ENCODE measurements at places on chromosomes 2 and 18.

DNA sequence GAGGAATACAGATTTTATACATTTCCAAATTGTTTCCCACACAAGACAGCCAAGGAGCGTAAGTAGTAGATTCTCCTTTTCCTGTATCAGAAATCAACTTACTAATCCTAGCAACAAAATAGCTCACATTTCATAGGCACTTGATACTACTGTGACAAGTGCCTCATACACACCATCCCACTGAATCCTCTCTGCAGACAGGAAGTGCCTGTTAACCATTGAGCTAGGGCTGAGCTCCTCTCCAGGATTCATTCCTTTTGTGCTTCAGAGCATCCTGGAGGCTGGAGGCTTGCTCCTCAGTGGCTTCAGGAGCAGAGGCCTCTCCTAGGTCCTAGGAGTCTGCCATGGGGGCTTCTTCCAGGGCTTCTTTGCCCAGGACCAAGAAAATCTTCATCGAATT lies 20.8 kb upstream of the ZNF396 start:
- no peak for DNase-seq

- no peak for DNase-seq
These were observed 434.9 kb upstream of the MYT1L start for GRCh38 chr2:2765839-2766495.

DNA sequence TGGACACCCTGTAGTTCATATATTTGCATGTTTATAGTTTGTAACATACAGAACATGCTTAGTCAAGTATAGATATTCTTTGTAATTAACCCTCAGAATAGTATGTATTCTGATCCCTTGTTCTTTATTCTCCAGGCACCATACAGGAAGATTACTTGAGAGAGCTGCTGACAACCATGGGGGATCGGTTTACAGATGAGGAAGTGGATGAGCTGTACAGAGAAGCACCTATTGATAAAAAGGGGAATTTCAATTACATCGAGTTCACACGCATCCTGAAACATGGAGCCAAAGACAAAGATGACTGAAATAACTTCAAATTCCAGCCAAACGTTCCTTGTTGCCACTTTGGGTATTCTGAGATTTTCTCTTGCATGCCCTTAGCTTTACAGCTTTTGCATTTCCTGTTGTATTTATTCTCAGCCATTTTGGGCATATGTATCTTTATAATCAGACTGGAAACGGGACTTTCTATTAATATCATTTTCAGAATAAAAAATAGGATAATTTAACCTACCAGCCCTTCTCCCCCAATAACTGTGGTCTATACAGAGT lies 6.2 kb upstream of the MYL12B start:
- DNase-seq, result no peak

DNA sequence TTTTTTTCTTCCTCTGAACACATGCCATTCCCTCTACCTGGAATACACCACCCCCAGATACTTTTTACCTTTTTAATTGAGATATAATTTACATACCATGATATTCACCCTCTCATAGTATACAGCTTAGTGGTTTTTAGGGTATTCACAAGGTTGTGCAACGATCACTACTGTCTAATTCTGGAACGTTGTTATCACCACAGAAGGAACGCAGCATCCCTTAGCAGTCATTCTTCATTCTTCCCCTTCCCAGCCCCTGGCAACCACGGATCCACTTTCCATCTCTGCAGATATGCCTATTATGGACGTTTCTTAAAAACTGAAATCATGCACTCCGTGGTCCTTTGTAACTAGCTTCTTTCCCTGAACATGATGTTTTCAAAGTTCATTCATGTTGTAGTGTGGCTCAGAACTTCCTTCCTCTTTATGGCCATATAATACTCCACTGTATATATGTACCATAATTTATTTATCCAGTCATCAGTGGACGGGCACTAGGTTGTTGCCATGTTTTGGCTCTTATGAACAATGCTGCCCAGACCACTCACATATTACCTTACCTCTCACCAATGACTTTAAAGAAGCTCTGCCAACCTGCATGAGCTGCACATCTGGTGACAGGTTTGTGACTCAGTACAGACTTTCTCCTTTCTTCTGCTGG lies 168.9 kb downstream of the CTIF start:
- no peak for DNase-seq

DNA sequence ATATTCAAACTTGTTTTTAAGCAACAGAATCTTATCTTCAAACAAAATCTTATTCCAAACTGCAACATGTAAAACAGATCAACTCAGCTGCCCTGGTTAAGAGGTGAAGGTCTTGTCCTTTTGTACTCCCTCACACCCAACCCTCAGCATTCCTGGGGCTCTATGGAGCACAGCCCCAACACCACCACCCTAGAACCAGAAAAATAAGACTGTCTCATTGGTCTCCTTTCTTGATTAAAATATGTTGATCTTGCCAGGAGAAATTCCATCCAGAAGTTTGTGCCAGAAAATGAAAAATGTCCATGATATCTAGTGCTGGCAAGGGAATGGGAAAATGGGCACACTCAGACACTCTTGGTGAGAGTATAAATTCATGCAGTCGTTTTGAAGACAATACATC lies 62.1 kb upstream of the TMEM17 start:
- DNase-seq, result no peak

- DNase-seq, result peak; percentile 65
These were observed 31.3 kb downstream of the KIAA2012 start for GRCh38 chr2:202104286-202104870.

DNA sequence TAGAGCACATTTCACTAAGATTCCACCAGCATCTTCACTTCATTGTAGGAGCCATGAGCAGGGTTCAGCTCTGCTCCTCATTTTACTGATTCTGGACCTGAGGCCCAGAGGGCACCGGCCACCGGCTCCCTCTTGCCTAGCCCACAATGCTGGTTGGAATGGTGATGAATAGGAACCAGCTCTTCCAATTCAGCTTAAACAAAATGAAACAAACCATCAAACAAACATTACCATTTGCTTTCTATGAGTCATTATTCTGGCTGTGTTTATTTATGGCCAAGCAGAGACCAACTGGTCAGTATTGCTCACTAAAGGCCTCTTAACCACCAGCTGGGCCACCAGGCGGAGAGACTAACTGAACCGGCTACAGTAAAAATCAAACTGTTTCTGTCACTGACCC lies 176.7 kb downstream of the MTX2 start:
- no peak for DNase-seq

DNA sequence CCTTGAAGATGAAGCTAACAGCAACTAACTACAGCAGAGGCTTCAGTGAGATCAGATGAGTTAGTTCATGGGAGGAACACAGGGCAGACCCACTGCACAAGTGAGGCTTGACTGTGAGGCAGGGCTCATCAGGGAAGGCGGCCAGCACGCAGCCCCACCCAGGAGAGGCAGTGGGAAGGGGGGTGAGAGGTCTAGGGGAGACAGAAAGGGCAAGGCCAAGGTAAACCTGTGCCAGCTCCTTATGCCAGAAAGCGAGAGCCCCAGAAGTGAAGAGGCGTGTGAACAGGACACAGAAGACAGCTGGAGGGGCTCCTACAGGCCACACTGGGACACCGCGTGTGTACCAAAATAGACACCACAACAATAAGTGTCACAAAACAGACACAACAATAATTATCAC lies 48.6 kb downstream of the ANO7 start:
- DNase-seq, result no peak

- DNase-seq, result no peak
These were observed 80.3 kb downstream of the TSHZ1 start for GRCh38 chr18:75290737-75291358.

DNA sequence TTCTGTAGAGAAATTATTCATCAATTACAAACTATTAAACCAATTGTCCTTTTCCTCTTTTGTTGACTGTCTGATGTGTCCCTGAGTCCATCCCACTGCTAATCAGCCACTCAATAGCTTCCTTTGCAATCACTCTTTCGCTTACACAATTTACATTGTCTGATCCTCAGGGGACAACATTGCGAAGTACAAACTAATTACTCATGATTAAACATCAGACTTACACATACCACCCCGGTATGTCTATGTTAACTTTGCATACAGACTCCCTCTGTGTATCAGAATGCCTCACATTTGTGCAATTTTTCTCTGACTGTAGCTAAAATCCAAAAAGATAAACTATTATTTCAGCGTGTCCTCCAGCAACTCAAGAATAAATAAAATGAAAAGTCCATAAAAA lies 264.4 kb upstream of the REV1 start:
- no peak for DNase-seq

All from activated effector memory CD4-positive, alpha-beta T cell treated with anti-CD3 and anti-CD28 coated beads, Interleukin-2, amount 50 U/mL, for 16 hours (primary cell).